Pancreas (tissue), 10 donors: ENCODE measurements at places on chromosomes 11 and 22. TPM values are rescaled to one million over a fixed set of nuclear protein-coding genes. Genes with fewer than 3 reads are reported as not detected.
A peak's percentile ranks its signal among the peaks of the same experiment; 100 is the strongest.

- no peak for DNase-seq
These were observed 55.5 kb downstream of the LARGE1 start for GRCh38 chr22:33864723-33865130.

DNA sequence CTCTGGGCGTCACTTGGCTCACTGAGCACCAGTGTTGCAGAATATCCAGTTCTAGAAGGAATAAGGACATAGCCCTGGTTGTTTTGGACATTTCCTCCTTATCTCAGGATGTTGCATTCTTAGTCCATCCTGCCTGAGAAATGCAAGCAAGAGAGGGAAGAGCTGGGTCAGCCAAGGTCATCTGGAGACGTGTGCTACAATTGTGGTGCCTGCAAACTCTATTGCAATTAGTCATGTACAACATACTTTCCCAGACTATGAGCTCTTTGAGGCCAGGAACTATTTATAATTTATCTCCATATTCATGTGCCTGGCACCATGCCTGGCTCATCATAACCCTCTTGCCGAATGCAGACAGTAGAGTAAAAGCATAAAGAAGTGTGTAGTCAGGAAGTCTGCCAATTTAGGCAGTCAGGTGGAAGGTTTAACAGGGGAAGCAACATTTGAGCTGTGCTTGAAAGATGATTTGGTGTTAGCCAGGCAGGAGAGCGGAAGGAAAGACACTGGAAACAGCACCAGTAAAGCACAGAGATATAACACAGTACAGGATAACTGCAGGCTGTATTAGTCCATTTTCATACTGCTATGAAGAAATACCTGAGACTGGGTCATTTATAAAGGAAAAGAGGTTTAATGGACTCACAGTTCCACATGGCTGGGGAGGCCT is 129.4 kb upstream of the PAX6 start:
- no peak for DNase-seq

GRCh38 chr11:68767672-68768071 is 16.4 kb upstream of the TESMIN start:
- no peak for DNase-seq

GRCh38 chr11:72002841-72003775 is 4.4 kb downstream of the IL18BP start:
- no peak for DNase-seq

DNA sequence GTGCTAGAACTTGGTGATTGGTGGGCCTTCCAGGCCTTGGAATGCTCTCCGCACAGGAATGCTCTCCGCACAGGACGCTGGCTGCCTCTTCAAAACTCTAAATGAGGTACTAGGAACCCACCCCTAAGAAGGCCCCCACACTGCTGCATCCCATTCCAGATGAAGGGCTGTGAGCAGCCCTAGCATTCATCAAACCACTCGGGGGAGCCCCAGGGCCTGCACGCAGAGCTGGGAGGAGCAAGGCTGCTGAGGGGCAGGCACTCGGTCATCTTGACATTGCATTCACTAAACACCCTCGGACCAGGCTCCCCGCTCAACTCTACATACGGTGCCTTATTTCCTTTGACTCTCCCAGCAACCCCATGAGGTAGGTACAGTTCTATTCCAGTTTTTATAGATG is 49.2 kb upstream of the EMID1 start:
- DNase-seq: peak; percentile 35

- no peak for DNase-seq
These were observed 214.2 kb downstream of the LARGE1 start for GRCh38 chr22:33706100-33706499.

- DNase-seq: no peak
These were observed 8.4 kb downstream of the XBP1 start for GRCh38 chr22:28791841-28792490.

DNA sequence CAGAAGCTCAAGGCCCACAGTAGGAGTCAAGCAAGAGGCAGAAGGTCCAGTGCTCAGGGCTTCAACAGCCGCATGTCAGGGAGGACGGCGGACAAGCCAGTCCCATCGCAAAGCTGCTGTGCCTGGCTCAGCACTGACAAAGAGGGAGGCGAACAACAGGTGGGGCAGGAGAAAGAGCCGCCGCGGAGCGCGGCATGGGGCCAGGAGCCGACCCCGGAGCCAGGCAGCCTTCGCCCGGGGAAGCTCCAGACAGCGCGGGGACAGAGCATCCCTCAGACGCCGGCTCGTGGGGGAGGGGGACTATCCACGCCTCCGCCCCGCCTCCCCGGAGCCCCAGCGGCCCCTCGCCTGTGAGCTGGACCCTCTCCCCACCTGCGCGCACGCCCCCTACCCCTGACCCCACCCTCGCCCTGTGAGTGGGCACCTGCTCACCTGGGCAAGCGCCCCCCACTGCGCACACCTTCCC is 369 bp downstream of the DHCR7 start:
- peak; percentile 79 for DNase-seq

GRCh38 chr11:120747850-120748814 is 236.6 kb downstream of the GRIK4 start:
- DNase-seq: no peak

DNA sequence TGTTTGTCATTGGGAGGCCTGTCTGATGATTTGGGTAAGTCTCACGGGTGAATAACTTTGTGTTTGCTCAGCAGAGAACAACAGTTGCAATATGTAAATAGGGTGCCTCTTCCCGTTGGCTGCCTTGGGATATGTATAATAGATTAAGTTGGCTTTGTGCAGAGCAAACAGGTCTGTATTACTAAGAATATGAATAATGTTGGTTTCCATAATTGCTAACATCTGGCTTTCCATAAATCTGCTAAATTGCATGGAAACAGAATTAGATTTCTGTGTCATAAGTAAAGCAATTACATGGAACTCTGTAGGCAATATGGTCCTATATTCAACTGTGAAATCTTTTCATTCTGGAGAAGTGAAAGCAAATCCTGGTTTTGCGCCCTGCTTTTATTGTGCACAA is 636.0 kb upstream of the ANO5 start:
- no peak for DNase-seq

DNA sequence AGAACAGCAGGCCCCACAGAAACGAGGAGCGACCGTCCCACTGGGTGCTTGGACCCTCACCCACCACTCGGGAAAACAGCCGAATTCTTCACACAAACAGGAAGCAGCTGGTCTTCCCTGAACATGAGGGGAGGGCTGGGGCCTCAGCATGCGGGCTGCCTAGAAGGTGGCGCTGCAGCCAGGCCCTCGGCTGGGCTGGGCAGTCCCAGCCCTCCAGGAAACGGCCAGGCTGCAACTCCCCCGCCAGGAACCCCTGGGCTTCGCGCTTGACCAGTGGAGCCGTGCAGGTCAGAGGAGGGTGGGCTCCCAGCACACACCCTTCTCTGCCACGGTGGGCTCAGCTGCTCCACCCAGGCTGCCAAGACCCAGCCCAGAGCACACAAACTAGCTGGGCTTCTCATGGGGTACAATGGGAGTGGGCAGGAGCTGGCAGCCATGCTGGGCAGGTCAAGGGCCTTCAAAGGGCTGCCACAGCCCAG is 29.6 kb downstream of the IGF2 start:
- DNase-seq: no peak

DNA sequence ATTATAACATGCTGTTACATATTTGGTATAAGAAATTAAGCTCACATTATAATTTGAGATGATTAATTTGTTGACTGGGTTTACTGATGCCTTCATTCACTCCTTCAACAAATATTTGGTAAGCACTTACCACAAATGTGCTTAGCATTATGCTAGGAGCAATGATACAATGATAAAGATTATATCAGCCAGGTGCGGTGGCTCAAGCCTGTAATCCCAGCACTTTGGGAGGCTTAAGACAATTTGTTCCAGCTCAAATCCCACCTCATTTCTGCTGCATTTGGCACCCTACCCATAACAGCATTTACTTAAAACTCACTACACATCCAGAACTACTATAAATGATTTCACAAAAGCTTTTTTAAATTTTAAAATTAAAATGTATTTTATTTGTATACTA is 1263.6 kb upstream of the RAG2 start:
- no peak for DNase-seq

DNA sequence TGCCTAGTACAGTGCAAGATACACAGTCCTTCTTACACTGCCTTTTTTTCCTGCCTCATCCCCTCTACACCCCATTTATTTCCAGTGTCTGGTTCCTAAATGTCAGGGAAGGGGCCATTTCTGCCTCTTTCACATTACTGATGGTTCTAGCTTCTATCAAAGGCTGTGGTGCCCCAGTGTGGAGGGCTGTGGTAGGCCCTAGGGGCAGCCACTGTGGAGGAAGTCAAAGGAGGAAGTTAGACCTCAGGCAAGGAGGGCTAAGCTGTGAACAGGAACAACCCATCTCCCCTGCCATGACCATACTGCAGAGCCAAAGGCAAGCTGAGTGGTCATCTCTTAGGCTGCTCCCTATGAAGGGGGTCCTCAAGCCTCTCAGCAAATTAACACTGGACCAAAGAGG is 81.9 kb upstream of the CRTAM start:
- DNase-seq: no peak

GRCh38 chr11:117328375-117329010 is 839 bp downstream of the CEP164 start:
- DNase-seq: no peak

- DNase-seq: no peak
These were observed 321.1 kb upstream of the PLET1 start for GRCh38 chr11:112581747-112582146.

DNA sequence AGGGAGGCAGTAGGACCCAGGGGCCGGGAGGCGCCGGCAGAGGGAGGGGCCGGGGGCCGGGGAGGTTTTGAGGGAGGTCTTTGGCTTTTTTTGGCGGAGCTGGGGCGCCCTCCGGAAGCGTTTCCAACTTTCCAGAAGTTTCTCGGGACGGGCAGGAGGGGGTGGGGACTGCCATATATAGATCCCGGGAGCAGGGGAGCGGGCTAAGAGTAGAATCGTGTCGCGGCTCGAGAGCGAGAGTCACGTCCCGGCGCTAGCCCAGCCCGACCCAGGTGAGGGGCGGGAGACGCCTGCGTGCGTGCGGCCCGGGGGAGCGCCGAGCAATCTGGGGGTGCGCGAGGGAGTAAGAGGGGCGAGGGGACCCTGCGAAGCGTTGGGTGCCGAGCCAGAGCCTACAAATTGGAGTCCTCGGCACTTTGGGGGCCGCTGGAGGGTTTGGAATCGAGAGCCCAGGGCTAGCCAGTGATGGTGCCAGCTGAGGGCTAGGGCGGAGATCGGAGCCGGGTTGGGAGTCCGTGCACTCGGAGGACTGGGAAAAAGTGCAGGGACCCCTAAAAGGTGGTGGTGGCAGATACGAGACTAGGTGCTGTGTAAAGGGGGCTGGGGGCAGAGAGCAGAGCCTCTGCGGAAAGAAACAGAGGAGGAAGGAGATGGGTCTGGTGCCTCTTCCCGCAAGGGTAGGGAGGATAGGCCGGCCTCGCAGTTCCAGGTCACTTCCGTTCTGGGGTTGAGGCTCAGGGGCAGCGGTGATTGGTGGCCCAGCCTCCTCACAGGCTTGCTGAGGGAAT is at the start of gene SERPINH1:
Gene SERPINH1, plus strand, starts transcription at position 206 of the 788 bp plus-strand sequence. CDS start 4,097 bp downstream, outside the sequence.
- DNase-seq: peak; percentile 94

GRCh38 chr11:8531312-8531711 is 62.7 kb downstream of the STK33 start:
- DNase-seq: no peak

DNA sequence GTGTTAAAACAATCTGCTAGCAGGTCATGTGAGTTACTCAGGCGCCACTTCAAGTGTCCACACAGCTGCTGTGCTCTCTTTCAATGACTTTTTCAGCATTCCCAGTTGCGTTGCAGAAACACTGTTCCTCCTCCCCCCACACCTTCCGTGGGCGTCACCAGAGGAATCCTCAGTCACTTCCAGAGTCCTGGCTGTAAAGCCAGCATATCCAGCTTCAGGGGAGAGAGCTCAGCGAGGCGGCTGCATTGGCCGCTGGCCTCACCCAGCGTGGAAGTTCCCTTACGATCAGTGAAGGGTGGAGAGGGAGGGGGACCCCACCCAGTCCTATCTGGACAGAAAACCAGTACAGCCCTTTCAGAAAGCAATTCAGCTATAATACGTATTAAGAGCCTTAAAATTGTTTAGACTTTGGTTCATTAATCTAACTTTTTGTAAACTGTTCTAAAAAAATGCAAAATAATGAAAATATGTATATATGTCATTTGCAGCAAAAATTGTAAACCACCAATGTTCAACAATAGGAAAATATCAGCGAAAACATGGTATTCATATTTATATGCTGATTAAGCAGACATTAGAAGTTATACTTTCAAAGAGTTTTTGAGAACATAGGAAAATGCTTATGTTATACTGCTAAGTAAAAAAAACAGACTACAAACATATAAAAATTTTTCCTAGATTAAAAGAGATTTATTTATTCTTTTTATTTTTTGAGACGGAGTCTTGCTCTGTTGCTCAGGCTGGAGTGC is 2.8 kb upstream of the ANO9 start:
- DNase-seq: no peak

DNA sequence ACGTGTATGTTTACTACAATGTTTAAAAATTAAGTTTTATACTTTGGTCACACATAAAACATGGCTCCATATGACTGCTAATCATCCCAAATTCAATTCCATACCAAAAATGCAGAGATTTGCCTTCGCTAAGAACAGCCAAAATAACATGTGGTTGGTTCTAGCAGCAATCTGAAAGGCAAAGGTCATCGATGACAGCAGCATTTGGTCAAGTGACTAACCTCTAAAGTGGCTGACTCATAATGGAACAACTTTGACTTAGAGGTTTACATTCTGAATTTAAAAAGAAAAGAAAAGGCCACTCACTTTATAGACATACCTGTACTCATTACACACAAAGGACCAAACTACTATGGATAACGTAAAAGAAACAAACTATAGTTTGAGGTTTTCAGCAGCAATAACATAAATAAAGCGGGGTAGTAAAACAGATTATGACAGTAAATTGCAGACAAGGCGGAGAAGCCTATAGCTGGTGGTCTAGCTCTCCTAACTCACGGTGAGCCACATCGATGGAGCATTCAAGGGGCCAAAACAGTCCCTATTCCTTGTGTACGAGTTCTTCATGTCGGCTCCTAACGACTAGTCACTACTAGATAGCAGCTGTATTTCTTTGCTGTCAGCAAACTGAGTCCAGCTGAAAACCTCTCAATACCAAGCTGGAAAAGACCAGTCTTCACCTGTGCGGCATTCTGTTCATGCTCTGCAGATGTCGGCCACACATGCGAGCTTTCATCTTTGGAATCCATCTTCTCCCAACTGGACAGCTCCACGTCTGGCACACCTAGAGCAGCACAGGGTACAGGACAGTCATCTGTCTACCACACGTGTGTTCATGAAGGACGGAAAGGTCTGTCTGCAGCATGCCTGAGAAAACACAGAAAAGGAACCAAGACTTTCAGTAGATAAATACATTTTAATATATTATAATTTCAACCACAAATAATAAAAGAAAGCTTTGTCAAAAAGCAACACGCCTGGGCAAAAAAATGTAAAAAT is 42.1 kb downstream of the PRDM10 start:
- DNase-seq: no peak

PKNOX2 gene
- 6.6 TPM for total RNA-seq

ACR gene
- not detected for total RNA-seq

KCNJ11 gene
- total RNA-seq: 11.2 TPM

CASP5 gene
- not detected for total RNA-seq

RIN1 gene
- 4.7 TPM for total RNA-seq

LDHAL6A gene
- total RNA-seq: not detected

CCDC73 gene
- total RNA-seq: not detected

TYR gene
- not detected for total RNA-seq
